Muscle of back (tissue), 13 donors: ENCODE measurements at places on chromosomes 11 and 22. TPM values are rescaled to one million over a fixed set of nuclear protein-coding genes. Genes with fewer than 3 reads are reported as not detected.
A peak's percentile ranks its signal among the peaks of the same experiment; 100 is the strongest.

DNA sequence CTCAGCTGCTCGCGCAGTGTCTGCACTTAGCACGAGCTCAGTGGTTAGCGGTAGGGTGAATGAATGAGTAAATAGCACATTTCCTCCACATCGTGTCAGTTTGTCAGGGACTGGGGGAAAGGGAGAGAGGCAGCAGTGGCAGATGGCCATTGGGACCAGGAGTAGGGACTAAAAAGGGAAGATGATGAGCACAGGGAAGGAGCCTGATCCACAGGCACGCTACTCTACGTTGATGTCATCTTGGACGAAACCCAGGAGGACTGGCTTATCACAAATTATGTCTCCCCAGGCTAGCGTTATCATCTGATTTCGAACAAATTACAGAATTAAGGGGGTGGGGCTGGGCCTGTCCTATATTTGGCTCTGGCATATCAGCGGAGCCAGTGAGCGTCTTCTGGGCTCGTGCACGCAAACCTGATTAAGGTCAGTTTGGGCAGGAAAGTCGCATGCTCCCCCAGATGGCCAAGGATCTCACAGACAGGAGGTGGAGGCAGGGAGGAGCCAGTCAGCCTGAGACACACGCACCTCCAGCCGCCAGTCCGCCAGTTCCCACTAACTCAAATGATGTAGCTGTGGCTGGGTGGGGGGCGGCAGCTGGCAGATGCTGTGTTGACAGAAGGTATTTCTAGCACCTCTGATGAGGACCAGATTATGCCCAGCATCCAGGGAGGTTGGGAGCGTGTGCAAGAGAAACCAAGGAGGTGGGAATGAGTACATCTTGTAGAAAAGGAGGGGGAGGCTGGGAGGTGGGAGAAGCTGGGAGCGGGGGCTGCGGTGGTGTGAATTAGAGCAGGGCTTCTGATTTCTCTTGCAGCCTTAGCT, 97.4 kb upstream of the PRDM11 start:
- peak; percentile 27 for DNase-seq

- peak; percentile 88 for DNase-seq
These were observed 2.3 kb upstream of the TYMP start for GRCh38 chr22:50531962-50532674.

DNA sequence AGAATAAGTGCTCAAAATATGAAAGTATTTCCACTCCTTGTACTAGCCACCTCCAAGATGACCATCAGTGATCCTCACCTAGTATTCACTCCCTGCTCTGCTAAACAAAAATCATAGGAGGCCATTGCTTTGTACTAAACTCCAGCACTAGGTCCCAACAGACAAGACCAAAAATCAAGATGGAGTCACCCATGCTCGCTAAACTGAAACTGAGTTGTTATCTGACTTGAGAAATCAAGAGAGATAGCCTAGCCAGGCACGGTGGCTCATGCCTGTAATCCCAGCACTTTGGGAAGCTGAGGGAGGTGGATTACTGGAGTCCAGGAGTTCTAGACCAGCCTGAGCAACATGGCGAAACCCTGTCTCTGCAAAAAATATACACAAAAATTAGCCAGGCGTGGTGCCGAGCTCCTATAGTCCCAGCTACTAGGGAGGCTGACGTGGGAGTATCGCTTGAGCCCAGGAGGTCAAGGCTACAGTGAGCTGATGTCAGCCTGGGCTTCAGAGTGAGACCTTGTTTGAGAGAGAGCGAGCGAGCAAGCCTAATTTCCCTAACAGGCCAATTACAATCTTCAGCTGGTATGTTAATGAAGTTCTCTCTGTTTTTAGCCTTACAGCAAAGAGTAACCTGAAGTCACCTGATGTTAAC, 9.3 kb downstream of the SEC14L6 start:
- DNase-seq: no peak

DNA sequence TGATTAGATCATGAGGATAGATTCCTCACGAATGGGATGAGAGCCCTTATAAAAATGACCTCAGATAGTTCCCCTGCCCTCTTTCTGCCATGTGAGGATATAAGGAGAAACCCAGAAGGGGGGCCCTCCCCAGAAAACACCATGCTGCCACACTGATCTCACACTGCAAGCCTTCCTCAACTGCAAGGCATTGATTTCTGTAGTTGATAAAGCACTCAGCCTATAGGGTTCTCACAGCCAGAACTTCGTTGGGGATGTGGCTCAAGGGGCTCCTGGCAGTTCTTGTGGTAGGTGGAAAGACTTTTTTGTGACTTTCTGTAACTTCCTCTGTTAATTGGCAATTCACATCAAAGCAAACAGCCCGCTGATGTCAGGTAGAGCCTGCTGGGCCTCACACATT, 108.9 kb downstream of the CD44 start:
- DNase-seq: no peak

Gene LTBP3
- 189 TPM for polyA plus RNA-seq

DNA sequence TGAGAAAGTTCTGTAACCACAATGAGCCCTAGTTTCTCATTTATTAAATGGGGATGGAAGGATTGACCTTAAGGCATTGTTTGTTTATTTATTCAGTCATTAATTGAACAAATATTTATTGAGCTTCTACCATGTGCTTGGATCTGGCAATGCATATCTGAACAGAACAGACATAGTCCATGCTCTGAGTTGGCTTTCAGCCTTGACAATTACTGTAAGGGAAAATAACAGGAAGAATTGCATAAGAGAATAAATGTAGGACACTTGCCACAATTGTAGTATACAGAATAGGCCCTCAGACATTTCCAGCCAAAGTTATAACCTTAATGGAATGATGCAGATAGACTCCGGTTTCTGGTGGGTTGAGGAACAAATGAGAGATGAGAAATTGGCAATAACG, 160.5 kb upstream of the TTC12 start:
- DNase-seq: no peak

- DNase-seq: no peak
These were observed 24.1 kb upstream of the KRTAP5-7 start for GRCh38 chr11:71502871-71503435.
